EL (cell line): ENCODE measurements at places on chromosomes 16 and 17.

GRCh38 chr16:87845807-87846619 is 23.3 kb downstream of the SLC7A5 start:
- no peak for DNase-seq

- no peak for DNase-seq
These were observed 26.3 kb upstream of the DOC2B start for GRCh38 chr17:207775-208174.

GRCh38 chr17:6366221-6366666 is 68.7 kb downstream of the AIPL1 start:
- DNase-seq = peak; percentile 85

DNA sequence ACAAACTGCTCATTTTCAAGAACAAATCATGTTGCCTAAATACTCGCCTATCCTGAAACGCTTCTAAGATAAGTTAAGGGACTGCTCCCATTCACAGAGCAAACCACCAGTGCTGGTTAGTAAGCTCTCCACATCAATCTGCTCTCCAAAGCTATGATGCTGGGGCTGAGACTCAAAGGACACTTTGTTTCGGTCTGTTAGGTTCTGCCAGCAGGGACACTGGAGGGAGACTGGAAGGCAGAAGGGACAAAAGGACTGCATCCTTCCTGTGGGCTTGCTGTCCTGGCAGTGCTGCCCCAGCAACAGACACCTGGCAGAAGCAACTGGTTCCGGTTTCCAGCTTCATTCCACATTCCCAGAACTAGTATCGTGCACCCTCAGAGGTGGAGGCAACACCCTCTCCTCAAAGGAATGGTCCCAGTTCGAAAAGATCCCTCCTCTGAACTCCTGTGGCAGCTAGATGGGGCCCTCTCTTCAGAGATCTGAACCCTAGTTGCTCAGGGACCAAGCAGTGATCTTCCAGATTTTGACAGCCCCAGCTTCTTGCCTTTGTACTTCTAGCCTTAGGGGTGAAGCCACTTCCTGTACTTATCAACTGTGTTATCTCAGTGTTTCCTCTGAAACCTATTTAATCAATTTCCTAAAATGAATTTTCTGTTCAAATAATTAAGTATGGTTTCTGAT is 73.4 kb upstream of the GSG1L start:
- DNase-seq = no peak

- DNase-seq = no peak
These were observed 18.3 kb downstream of the MYBBP1A start for GRCh38 chr17:4536742-4537411.

GRCh38 chr16:49854796-49855203 is 1.1 kb downstream of the ZNF423 start:
- DNase-seq = no peak

GRCh38 chr17:64778240-64779097 is 116.4 kb upstream of the SMURF2 start:
- no peak for DNase-seq

GRCh38 chr17:1989135-1989534 is 36.0 kb downstream of the RTN4RL1 start:
- peak; percentile 96 for DNase-seq

DNA sequence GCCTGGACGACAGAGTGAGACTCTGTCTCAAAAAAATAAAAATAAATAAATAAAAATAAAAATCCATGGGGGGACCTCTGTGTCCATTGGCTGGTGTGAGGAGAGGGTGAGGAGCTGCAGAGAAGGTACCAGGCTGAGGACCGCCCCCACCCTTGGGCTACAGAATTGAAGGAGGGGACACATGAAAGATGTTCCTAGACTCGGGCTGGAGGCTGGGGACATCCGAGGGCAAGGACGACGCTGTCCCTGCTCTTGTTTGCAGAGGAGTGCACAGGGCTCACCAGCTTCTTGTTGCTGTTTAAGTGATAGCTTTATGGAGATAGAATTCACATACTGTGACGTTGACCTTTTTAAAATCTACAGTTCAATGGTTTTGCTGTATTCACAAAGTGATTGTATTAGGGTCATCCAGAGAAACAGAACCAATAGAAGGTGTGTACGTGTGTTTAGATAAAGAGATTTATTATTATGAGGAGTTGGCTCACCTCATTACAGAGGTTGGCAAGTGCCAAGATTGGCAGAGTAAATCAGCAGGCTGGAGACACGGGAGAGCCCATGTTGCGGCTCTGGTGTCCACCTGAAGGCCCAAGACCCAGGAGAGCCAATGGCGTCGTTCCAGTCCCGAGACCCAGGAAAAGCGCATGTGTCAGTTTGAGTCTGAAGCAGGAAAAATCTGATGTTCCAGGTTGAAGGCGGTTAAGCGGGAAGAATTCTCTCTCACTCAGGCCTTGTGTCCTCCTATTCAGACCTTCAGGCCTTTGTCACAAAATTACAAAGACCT is 320.7 kb downstream of the SEC14L1 start:
- DNase-seq = no peak
